ENCODE measurements at places on chromosomes 3 and 15.
A peak's percentile ranks its signal among the peaks of the same experiment; 100 is the strongest.

DNA sequence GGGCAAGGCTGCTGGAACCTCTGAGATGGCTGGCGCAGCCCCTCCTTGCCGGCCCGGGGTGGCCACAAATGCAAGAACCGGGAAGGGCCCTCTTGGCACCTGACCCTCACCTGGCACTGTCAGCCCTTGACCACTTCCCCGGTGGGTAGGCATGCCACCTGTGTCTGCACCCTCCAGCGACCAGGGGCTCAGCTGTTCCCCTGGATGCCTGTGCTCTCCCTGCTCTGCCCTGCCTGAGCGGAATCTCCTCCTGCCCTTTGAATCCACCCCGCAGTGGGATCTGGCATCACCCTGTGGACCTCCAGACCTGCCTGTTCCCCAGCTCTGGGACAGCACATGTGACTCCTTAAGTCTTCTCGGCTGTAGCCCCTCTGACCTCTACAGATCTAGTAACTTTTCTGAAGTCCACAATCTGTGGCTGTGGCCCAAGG lies 26.1 kb upstream of the FGD5 start:
- DNase-seq: no peak

- DNase-seq: no peak
These were observed 379.6 kb downstream of the MECOM start for GRCh38 chr3:169283951-169284350.

DNA sequence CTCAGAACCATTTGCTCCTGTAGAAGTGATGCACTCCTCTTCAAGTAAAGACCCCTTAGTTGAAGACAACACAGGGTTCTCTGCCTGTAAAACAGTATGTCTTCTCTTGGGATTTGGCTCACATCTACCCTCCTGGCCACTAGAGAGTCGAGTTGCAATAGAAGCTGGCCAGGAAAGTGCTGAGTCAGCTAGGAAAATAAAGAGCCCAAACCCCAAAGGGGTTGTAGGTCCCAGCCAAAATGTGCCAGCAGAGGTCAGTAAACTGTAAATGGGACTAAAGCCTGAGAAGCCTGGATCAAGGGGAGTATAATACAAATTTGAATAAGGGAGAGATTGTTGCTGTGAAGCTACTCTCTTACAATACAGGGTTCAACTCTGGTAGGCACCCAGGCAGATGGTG lies 37.2 kb upstream of the THBS1 start:
- no peak for DNase-seq

DNA sequence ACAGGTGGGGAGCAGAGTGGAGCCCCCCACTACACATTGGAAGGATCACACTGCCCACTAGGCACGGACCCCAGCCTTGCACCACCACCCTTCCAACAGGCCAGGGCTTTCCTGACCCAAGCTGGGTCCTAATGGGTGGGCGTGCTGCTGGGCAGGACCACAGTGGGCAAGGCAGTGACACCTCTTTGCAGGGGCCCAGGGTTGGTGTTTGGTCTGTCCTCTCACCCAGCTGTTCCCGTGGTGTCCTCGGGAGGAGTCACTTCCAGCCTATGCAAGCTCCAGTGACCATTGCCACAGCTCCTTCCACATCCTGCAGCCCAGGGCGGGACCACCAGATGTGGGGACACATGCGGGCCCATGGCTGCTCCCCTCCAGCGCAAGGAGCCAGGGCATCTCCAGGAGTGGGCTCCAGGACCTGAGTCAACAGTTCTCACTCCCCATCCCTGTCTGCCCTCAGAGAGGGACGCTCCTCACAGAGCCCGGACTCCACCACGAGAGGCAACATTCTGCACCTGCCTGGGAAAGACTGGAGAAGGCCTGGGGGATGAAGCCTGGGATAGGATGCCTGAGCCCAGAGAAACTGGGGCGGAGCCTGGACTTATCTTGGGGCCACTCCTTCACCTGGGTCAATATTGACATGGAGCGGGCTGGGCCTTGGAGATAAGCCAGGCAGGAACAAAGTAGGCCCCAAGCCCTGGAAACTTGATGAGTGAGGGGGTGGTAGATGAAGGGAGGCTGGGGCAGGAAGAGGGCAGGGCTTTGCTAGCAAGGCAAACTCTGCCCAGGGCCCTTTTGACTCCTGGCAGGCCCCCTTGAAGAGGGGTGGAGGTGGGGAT lies 3.9 kb upstream of the VILL start:
- peak; percentile 72 for DNase-seq
